ENCODE measurements at places on chromosomes 11 and 22.

DNA sequence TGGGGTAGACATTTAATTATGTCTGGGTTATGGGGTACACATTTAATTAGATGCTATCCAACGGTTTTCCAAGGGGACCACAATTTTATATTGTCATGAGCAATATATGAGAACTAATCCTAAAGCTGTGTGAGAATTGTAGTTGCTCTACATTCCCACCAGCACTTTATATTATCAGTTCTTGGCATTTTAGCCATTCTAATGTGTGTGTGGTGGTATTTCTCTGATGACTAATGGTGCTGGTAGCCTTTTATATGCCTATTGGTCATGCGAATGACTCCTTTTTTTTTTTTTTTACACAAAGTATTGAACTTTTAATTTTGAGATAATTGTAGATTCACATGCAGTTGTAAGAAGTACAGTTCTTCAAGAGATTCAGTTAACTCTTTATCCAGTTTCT, 26.2 kb downstream of the TMEM135 start:
- no peak for DNase-seq

DNA sequence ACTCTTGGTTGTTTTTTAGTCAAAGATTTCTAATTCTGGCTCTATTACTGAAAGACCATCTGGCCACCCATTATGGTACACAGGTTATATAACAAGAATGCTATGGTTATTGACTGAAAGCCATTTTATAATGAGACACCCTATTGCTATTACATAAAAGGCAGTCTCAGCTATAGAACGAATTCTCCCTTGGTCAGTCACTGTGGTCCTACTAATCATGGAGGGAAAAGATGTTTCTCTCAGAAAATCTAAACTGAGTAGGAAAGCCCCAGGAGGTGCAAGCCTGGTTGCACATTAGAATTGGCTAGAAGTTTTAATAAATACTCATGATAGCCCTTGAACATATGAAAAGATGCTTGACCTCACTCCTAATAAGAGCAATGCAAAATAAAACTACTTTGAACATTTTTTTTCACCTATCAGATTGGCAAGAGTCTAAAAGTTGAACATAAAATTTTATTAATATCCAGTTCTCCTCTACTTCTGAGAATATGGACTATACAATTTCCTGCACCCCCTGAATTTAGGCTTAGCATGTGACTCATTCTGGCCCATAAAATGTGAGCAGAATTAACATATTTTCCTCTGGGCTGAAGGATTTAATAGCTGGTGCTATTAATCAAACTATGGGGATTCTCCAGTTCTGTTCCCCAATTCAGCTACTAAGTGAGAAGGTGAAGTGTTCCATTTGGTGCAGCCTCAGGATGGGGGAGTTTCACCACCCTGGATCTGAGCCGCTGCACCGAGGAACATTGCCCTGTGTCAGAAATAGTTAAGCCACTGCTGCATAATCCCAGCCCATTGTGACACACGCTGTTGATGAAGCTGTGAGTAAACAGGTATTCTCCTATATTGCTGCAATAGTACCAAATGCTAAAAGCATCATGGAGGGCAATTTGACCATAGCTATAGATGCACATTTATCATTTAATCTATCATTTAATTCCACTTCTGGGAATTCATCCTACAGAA, 11.5 kb upstream of the CRKL start:
- no peak for DNase-seq

DNA sequence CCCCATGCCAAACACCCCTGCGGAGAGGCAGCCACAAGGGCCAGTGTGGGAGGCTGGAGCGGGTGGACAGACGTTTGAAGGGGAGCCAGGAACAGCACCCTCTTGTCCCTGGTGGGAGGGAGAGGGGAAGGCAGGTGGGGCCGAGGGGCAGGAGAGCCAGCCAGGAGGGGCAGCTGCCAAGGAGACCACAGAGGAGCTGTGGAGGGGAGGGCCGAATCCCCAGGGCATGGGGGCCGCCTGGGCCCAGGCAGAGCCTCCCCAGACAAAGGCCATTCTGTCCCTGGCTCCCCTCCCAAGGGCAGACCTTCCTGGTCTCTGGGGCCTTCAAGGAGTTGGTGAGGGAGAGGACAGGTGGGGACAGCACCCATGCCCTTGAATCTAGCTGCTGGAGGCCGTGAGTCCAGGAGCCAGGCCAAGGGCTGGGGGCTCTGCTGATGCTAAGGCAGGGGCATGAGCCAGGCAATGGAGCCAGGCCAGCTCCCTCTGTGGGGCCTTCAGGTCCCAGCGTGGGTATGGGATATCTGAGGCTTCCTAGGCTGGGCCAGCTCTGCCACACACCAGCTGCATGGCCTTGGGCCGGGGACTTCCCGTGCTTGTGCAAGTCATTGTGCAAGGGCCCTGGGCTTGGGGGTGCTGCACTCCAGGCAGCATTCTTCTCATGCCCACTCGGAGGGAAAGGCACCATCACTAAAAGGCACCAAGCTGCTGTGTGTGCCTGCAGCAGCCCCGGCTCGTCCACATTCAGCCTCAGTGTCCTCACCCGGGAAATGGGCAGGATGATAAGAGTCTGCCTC, 11.4 kb downstream of the EMID1 start:
- DNase-seq: no peak

DNA sequence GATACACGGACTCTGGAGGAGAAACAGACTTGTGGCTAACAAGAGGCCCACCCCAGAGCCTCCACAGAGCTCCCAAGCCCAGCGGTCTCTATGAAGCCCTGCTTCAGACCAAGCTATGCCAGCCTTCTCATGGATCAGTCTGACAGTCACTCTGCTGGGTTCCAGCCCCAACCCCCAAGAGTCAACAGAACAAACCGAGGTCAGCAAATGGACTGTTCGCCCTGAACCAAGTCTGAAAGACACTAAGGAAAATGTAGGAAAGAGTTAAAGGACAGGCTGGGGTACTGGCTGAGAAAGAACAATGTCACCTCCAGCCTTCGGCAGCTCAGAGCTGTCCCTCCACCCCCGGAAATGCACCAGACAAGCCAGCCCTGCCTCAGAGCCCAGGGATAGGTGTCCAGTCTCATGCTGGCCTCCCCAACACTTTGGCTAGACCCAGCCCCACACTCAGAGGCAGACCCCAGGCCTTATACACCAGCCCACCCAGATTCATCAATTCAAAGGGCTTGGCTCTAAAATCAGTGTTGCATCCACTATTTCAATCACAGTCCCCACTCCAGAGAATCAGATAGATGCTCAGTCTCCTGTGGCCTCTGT, 3.8 kb downstream of the ARFGAP2 start:
- no peak for DNase-seq

DNA sequence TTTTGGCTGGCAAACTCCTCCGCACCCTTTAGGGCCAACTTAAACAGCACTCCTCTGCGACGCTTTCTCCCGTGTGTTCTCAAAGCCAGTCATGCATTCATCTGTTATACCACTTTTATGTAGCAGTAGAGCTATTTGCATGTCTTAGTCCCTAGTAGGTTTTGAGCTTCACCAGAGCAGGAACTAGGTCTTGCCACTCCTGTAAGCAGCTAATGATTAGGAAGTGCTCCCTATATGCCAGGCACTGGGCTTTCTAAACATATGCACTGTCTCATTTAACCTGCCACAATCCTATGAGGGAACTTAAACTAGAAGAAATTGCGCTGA, 180.8 kb downstream of the DBX1 start:
- no peak for DNase-seq

DNA sequence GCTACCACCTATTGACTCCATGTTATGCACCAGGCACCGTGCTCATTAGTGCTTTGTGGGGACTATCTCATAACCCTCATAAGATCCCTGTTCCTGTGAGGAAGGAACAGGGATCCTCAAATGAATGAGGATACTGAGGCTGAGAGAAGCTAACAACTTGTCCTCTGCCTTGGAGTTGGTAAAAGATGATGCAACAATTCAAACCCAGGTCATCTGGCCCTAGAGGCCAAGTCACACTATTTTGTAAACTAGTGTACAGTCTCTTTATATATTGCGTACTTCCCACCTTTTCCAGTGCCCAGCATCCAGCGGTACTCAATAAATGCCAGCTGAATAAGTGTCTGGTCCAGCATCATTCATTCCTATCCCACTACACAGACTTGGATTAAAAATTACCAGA, 92.6 kb downstream of the RCN1 start:
- no peak for DNase-seq

GRCh38 chr22:32579529-32580220, 105.1 kb downstream of the FBXO7 start:
- DNase-seq: no peak

GRCh38 chr11:64001484-64002420, 15.5 kb downstream of the OTUB1 start:
- no peak for DNase-seq

DNA sequence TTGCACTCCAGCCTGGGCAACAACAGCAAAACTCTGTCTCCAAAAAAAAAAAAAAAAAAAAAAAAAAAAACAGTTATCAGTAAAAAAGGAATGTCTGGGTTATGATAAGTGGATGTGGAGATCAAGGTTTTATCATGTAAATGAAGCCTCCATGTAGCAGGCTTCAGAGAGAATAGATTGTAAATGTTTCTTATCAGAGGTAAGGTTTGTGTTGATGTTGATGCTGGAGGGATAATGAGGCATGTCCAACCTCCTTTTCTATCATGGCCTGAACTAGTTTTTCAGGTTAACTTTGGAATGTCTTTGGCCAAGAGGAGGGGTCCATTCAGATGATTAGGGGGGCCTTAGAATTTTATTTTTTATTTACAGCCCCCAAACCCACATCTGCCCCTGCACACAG, 35.4 kb upstream of the TREH start:
- DNase-seq: no peak

- no peak for DNase-seq
Observed at GRCh38 chr11:47714554-47715081, 551 bp downstream of the AGBL2 start.

- DNase-seq: peak; percentile 16
Observed at GRCh38 chr22:47797342-47797945, 1035.0 kb downstream of the TBC1D22A start.

DNA sequence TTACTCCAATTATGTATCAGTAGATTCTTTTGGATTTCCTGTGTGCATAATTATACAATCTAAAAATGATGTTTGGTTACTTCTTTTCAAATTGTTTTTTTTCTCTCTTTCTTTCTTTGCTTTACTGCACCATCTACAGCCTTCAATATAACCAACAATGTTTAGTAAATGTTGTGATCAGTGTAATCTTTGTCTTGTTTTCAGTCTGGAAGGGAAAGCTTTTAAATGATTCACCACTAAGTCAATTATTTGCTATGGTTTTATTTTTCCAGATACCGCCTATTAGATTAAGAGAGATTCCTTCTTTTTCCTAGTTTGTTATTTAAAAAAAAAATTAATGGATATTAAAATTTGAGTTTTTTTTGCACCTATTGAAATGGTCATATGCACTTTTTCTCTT, 29.8 kb upstream of the ABTB2 start:
- no peak for DNase-seq

- no peak for DNase-seq
Observed at GRCh38 chr11:102819491-102819890, 21.5 kb upstream of the MMP1 start.

- DNase-seq: no peak
Observed at GRCh38 chr11:32400670-32401369, 34.5 kb downstream of the WT1 start.

DNA sequence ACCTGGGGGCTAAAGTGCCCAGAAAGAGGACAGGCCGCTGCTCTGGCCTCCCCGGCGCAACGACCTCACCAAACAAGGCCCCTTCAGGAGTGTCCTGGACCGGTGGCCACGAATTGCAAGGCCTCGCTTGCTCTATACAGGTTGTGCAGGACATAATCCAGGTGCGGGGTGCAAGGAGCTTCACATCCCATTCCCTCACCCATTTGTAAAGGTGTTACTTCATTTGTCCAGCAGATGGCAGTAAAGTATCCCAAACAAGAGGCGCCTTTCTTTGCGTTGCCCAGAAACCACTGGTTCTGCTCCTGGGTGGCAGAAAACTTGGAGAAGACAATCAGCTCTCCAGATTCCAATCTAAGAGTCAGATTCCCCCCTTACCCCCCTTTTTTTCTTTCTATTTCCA, 35.9 kb upstream of the PRDM11 start:
- DNase-seq: peak; percentile 58

- no peak for DNase-seq
Observed at GRCh38 chr22:17976121-17976520, 48.2 kb downstream of the MICAL3 start.

DNA sequence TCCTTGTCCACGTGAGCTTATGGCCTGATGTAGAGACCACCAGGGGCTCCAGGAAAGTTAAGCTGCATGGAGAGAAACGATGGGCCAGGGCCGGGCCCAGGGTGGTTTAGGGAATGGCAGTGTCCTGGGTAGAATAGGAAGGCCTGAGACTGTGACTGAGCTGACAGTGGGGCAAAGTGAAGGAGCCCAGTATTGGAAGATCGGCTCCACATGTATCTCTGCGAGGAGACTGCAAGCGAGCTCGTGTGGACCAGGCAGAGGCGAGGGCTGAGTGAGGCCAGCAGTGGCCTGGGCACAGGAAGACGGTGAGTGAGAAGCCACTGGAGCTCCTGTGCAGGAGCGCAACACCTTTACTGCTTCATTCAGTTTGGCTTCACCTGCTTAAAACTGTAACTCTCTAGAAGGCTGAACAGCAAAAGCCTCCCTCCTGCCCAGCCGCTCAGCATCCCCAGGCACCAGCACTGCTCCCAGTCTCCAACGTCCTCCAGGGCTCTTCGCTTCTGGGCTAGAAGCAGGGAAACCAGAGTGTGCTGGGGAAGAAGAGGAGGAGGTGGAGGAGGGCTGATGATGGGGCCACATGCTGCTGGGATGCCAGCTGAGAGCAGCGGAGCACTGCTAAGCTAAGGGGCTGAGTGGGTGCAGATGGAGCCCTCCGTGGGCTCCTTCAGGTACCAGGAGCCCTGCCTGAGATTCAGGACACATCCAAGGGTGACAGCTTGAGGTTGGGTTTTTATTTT, 13.5 kb downstream of the TCIRG1 start:
- no peak for DNase-seq

- DNase-seq: no peak
Observed at GRCh38 chr11:57599381-57599780, 1.9 kb downstream of the SERPING1 start.
